ENCODE measurements at places on chromosomes 5 and 9.
A peak's percentile ranks its signal among the peaks of the same experiment; 100 is the strongest.

- peak; percentile 2 for DNase-seq
Measured at GRCh38 chr5:1755321-1755949, 44.2 kb downstream of the MRPL36 start.

GRCh38 chr9:78030296-78030552 is 1.4 kb downstream of the GNAQ start:
- DNase-seq, result peak; percentile 35

- no peak for DNase-seq
Measured at GRCh38 chr9:13228431-13228830, 51.1 kb downstream of the MPDZ start.

DNA sequence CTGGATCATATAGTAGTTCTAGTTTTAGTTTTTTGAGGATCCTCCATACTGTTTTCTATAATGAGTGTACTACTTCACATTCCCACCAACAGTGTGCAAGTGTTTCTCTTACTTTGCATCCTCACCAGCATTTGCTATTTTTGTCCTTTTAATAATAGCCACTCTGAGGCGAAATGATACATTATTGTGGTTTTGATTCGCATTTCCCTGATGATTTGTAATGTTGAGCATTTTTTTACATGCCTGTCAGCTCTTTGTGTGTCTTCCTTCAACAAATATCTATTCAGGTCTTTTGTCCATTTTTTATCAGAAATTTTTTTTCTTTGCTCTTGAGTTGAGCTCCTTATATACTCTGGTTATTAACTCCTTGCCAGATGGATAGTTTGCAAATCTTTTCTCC is 114.0 kb downstream of the ADAMTSL1 start:
- DNase-seq, result no peak

DNA sequence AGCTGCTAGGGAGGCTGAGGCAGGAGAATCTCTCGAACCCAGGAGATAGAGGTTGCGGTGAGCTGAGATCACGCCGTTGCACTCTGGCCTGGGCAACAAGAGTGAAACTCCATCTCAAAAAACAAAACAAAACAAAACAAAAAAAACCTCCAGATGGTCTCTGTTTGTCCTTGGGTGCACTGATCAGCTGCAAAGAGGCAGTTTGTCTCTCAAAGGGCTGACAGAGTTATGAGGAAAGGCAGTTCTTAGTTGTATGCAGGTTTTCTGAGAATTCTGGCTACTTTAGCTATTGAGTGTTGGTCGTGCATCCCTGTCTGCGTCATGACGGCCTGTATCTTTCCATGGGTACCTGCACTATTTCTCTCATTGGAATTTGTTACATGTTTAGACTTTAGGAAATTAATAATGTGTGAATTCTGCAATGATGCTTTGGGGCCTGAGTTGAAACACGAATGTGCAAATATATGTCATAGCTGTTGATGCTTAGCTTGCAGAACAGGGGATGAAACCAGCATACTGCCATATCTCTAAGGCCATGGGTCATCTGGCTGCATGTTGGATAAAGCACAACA is 18.2 kb downstream of the OR2S2 start:
- DNase-seq, result no peak

DNA sequence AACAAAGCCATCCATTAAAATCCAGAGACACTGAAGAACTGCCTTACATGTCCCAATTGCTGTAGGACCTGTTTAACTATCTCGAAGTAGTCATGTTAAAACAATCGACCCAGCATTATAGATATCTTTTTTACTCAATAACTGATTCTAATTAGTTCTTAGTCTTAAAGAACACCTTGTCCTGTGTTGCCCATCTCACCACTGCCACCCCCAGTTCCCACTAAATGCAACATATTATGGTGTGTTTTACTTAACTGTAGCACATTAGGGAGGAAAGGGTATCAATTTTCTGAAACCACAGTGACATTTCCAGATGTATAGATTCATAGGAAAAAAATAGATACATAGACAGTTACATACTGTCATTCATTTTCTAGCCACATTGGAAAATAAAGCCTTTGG is 221.2 kb downstream of the MEF2C start:
- DNase-seq, result no peak

GRCh38 chr5:30368064-30368463 is 825.4 kb upstream of the CDH6 start:
- no peak for DNase-seq

DNA sequence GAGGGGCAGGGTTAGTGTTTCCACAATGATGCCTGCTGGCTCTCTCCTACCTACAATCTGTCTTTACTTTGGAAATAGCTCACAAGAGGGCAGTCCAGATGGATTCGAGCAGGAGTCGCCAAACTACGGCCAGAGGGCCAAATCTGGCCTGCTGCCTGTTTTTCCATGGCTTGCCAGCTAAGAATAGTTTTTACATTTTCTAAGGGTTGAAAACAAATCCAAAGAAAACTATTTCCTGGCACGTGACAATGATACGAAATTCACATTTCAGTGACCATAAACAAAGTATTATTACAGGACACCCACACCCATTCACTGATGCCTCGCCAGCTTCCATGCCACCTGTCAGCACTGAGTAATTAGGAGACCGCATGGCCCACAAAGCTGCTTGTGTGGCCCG is 162.9 kb upstream of the WWC1 start:
- no peak for DNase-seq

DNA sequence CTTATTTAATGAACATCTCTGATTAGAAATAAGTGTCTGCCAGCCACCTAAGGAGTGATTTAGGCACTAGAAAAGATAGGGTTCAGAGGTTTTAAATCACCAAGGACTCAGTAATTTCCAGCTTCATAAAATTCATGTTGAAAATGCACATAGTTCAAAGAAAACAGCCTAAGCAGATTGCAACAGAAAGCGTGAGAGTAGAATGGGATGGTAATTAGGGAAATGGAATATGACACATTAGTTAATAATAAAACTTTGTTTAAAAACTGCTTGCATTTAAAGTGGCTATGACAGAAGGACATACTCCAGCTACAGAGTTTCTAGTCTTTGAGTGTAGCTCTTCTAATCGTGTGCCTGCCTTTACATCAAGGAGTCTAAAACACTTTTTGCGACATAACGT is 490.8 kb downstream of the TLE4 start:
- DNase-seq, result no peak

DNA sequence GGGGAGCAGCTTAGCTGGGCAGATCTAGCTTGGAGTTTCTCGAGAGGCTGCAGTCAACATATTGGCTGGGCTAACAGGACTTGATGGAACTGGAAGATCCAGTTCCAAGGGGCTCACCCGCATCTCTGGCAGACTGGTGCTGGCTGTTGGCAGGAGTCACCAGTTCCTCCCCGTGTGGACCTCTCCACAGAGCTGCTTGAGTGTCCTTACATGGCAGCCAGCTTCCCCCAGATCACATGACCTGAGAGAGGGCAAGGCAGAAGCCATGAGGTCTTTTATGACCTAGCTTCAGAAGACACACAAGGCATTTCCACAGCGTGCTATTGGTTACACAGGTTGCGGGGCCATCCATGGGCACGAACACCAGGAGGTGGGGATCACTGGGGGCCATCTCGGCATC is 26.4 kb upstream of the RXRA start:
- no peak for DNase-seq

- DNase-seq, result no peak
Measured at GRCh38 chr9:5817862-5818261, 15.1 kb downstream of the ERMP1 start.

DNA sequence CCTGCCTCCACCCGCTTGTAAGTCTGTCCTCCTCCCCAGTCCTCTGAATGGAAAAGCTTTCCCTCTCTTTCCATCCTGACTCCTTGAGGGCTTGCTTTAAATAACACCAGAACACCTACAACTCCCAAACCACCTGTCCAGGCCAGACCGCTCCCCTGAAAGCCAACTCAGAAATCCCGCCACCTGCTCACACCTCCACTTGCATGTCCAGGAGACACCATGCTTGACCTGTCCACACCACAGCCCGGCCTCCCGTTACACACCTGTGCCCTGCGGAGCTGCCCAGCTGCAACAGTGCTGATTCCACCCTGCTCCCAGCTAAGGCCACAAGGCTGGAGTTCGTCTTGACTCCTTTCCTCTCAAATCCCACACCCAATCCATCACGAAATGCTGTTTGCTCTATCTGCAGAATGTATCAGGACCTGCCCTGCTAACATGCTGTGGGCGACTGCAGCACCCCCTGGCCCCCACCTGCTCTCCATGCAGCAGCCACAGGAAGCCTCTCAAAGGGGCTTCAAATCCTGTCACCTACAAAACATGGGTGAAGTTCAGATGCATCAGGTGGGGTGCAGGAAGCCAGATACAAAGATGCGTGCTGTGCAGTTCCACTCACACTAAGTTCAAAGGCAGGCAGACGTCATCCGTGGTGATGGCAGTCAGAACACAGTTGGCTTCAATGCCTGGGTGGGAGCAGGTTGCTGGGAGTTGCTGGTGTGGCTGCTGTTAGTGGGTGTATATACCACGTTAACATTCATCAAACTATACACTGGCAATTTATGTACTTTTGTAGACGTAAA is 166.0 kb downstream of the ROR2 start:
- no peak for DNase-seq

DNA sequence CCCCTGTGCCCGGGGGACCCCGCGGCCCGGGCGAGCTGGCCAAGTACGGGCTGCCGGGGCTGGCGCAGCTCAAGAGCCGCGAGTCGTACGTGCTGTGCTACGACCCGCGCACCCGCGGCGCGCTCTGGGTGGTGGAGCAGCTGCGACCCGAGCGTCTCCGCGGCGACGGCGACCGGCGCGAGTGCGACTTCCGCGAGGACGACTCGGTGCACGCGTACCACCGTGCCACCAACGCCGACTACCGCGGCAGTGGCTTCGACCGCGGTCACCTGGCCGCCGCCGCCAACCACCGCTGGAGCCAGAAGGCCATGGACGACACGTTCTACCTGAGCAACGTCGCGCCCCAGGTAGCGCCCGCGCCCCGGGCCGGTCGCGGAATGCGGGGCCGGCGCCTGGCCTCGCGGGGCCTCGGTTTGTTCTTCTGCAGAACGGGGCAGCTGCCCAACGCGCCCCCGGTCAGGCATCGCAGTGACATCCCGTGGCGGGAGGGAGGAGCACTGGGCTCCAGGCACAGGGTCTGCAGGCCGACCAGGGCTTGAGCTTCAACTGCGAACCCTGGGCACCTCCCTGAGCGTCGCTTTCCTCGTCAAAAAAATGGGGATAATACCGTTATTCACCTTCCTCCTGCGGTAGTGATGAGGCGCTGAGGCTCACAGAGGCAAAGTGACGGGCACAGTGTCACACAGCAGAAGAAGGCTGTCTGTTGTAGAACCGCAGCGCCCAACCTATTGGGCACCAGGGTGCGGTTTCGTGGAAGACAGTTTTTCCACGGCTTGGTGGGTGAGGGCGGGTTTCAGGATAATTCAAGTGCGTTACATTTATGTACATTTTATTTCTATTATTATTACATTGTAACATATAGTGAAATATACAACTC is 777 bp downstream of the ENDOG start:
- DNase-seq, result peak; percentile 45

- DNase-seq, result no peak
Measured at GRCh38 chr9:2816476-2817141, 27.3 kb downstream of the PUM3 start.

GRCh38 chr5:155767470-155767869 is 559.5 kb upstream of the SGCD start:
- DNase-seq, result no peak

GRCh38 chr5:142011572-142012185 is 1.1 kb downstream of the GNPDA1 start:
- no peak for DNase-seq

GRCh38 chr5:134288610-134289009 is 62.7 kb upstream of the PPP2CA start:
- DNase-seq, result no peak

GRCh38 chr9:13963005-13963653 is 350.8 kb downstream of the NFIB start:
- no peak for DNase-seq

GRCh38 chr9:137256856-137257255 is 1.7 kb downstream of the NELFB start:
- no peak for DNase-seq

DNA sequence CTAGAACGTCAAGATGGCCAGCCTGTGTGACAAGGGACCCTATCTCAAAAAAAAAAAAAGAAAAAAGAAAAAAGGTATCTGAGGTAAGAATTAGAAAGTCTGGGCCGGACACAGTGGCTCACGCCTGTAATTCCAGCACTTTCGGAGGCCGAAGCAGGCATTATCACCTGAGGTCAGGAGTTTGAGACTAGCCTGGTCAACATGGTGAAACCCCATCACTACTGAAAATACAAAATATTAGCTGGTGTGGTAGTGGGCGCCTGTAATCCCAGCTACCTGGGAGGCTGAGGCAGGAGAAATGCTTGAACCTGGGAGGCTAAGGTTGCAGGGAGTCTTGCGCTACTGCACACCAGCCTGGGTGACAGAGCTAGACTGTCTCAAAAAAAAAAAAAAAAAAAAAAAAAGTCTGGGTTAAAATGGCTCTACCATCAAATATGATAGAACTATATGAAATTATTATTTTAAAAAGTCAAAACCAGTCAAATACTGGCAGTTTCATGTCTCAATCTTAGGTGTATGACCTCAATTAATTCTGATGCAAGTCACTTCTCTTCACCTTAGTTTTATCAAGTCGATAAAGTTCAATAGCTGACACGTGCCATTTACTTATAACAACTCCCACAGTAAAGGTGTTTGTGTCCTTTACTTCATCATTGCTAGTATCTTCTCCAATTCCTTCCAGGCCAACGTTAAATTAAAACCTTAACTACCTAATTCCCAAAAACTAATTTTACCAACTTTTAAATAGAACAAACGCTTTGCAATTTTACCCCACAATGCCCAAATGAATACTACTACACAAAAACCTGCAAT is 1.1 kb downstream of the RPS23 start:
- DNase-seq, result no peak

DNA sequence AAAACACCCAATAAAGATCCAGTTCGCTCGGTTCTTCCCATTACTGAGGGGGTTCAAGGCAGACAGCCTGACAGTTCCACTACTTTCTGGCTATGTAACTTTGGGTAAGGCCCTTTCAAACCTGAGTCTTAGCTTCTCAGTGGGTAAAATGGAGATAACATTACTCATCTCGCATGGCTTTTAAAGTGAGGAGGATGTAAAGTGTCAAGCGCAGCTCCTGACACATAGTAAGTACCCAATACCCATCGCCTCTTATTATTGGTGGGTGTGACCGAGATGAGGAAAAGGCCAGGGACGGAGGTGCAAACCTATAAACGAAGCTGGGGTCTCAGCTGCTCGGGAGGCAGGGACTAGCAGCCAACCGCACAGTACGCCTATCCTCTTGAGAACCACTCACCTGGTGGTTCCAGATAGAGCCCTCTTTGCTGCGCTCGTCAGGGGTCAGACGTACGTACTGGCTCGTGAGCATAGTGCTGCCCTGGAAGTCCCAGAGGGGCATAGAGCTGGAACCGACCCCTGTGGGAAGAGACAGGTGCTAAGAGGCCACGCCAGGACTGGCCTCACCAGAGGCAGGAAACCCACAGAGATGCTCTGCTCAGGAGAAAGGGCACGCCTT is 584 bp downstream of the LMAN2 start:
- no peak for DNase-seq

- no peak for DNase-seq
Measured at GRCh38 chr5:113546703-113547183, 33.2 kb downstream of the YTHDC2 start.

GRCh38 chr9:80498001-80498555 is 926.3 kb downstream of the TLE4 start:
- DNase-seq, result no peak

- DNase-seq, result no peak
Measured at GRCh38 chr5:123273095-123273494, 150.1 kb downstream of the CEP120 start.
